NCI-H69 (cell line): ENCODE measurements at places on chromosomes 1 and 21.

DNA sequence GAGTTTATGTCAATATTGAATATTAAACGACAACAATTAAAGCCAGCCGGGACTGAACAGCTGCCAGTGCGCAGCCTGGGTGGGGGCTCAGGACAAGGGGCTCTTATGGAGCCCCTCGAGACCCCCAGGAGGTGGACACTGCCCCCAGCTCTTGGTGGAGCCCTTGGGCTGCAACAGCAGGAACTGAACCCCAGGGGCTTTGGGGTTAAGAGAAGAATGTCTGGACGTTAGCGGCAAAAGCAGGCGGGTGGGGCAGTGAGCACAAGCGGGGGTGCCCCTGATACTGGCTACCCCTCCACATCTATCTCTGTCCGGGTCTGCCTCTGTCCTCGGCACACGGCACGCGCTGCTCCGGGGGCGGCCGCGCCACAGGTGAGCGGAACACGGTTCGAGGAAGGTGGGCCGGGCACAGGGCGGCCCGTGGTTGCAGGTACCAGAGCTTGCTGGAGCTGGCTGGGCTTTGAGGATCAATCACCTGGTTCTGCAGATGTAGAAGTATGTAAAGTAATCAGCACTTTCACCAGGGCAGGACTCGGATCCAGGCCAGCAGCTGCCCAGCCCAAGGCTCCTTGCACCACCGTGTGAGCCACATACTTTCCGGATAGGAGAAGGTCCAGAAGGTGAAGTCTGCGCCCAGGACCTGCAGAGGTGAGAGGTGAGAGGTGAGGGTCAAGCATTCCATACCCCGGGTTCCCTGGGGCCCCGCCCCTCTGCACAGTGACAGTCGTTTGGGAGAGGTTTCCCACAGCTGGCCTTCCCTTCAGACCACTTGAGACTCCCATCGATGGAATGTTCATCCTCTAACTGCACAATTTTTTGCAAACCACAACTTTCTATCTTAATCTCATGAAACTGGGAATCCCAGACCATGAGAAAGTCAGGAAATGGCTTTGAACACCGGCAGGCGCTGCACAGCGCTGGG is 12.4 kb upstream of the POFUT2 start:
- no peak for DNase-seq

DNA sequence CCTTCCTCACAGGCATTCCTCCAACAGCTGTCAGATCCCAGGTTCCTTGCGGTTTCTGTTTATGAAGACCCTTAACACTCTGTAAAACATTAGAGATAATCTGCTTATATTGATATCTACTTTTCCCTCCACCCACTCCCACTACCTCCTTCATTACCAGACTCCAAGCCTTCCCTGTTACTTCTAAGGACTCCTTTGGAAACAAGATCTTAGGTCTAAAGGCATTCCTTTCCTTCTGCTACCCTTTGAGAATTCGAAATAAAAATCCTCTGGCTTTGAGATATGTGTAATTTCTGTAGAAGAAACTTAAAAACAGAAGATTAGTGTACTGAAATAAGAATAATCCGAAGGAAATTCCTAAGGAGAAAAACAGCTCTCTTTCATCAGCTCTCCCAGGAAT is 23.7 kb upstream of the LYPLAL1 start:
- no peak for DNase-seq

- DNase-seq, result no peak
Measured at GRCh38 chr1:214506972-214507431, 44.4 kb downstream of the PTPN14 start.

- DNase-seq, result no peak
Measured at GRCh38 chr1:22739648-22740385, 29.2 kb downstream of the EPHB2 start.

DNA sequence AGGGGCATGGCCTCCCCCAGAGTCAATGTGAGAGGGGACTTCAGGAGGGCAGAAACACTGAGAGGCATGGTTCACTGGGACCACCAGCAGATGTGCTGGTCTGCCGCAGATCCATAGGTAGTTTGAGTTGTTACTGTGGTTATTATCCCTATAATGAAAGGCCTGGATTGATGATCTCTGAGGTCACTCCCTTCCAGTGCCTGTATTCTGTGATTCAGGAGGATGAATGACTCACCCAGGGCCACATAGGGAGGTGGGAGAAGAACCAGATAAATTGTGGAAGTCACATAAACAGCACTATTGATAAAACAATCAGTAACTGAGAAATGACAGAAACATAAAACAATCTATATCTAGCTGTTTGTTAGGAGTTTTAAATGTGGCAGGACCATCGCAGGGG is 22.7 kb upstream of the ACTL8 start:
- DNase-seq, result no peak

- DNase-seq, result no peak
Measured at GRCh38 chr1:30257742-30258380, 465.5 kb downstream of the MATN1 start.

GRCh38 chr21:14479241-14479786 is 66.8 kb downstream of the SAMSN1 start:
- no peak for DNase-seq

- peak; percentile 11 for DNase-seq
Measured at GRCh38 chr1:229563701-229564100, 5.2 kb upstream of the ABCB10 start.

GRCh38 chr1:208208132-208208487 is 36.1 kb downstream of the PLXNA2 start:
- no peak for DNase-seq

GRCh38 chr1:156964441-156964840 is 44.0 kb downstream of the LRRC71 start:
- no peak for DNase-seq

DNA sequence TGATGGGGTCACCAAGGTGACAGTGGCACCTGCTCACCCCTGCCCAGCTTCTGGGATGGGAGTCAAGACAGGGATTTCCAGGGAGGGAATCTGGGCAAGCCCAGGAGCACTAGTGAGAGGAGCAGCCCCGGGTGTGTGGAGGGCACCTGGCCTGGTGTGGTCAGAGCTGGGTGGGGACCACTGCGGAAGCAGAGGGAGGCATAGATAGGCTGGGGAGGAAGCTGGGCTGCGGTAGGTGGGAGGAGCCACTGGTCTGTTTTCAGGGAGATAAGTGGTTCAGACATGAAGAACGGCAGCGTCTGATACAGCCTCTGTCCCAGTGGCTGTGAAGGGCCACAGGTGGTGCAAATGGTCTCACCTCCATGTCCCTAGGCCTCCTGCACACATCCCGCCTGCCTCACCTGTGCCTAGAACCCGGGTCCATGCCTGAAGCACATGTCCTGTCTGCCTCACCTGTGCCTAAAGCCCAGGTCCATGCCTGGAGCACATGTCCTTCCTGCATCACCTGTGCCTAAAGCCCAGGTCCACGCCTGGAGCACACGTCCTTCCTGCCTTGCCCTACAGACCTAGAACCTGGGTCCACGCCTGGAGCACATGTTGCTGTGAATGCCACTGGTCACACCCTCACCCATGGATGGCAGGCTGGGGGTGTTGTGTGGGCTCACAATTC is 325.9 kb upstream of the AJAP1 start:
- no peak for DNase-seq

DNA sequence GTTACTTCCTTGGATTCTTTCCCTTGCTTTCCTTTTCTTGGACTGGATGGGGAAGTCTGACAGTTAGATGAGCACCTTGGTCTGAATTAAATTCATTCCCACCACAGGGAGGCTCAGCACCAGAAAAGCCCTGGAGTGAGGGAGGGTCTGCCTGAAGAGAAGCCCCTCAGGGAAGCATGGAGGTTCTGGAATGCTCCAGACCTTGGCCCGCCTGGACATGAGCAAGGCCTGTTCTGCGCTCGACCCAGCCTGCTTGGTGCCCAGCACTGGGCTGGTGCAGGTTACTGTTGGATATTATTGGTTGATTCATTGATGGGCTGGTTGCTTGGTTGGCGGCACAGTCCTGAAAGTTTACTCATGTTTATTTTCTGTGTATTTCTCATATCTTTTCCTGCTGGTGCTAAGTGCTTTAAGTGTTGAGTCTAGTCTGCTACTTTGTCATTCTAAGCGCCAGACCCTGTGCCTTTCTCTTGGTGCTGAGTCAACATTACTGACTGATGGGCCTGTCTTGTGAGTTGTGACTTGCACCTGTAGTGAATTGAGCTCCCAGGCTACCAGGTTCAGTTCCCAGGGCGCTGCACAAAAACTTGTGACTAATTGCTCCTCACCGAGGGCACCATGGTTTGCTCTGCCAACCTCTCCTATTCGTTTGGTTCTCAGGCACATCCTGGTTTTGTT is 538.5 kb downstream of the KIF26B start:
- no peak for DNase-seq

DNA sequence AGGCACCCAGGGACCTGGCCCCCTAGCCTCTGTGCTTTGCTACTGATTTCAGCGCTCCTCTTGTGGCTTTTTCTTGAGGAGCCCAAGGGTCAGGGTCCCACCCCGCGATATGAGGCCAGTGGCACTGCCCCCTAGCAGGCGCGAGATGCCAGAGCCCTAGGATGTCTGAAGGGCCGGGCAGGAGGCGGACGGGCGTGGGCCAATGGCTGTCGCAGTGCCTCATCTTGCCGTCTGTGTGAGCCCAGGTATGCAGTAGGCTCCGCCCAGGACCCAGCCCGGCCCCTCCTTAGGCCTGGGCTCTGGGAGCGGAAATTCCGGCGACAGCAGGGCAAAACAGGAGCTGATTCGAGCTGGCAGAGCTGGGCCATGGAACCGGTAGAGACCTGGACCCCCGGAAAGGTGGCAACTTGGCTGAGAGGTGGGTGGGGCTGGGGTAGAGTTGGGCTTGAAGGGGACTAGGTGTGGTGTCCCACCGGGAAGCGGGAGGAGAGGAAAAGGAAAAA is at the start of gene CNKSR1:
Gene CNKSR1, plus strand, starts transcription at position 310 of the 503 bp plus-strand sequence. Its CDS starts 57 bp downstream, at position 367.
- peak; percentile 8 for DNase-seq

GRCh38 chr1:202966006-202966898 is 805 bp downstream of the CYB5R1 start:
- peak; percentile 35 for DNase-seq

GRCh38 chr1:154765970-154766369 is 104.1 kb downstream of the KCNN3 start:
- peak; percentile 71 for DNase-seq

- peak; percentile 83 for DNase-seq
Measured at GRCh38 chr21:38869946-38870345, 64.2 kb downstream of the ETS2 start.

- DNase-seq, result no peak
Measured at GRCh38 chr1:76746206-76746605, 121.1 kb upstream of the ST6GALNAC5 start.

DNA sequence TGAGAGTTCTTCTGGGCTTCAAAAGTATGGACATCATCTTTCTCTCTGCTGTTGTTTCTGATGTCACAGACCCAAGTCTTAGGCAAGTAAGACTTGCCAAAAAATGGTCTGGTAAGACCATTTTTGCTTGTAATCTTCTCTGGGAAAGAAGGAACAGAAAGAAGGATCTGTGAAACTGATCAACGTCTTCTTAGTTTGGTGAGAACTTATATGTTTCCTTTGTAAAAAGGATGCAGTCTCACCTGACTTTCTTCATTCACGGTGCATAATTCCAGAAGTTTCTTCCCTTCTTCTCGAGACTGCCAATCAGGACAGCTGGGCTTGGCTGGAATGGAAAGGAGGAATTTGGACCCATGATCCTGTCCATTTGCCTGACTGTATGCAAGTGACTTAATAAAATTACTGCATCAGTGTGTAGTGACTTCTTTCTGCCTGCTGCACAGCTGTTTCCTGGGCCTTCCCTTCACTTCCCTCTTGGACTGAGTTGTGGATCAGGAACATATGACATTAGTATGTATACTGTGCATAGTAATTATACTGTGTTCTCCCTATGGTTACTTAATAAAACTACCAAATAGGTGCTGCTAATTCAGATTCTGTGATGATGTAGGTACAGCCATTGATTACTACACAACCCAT is 7.6 kb upstream of the DENND1B start:
- no peak for DNase-seq

GRCh38 chr1:233357595-233358397 is 30.3 kb downstream of the MAP3K21 start:
- DNase-seq, result no peak

- peak; percentile 45 for DNase-seq
Measured at GRCh38 chr21:38807986-38808385, 2.3 kb downstream of the ETS2 start.

DNA sequence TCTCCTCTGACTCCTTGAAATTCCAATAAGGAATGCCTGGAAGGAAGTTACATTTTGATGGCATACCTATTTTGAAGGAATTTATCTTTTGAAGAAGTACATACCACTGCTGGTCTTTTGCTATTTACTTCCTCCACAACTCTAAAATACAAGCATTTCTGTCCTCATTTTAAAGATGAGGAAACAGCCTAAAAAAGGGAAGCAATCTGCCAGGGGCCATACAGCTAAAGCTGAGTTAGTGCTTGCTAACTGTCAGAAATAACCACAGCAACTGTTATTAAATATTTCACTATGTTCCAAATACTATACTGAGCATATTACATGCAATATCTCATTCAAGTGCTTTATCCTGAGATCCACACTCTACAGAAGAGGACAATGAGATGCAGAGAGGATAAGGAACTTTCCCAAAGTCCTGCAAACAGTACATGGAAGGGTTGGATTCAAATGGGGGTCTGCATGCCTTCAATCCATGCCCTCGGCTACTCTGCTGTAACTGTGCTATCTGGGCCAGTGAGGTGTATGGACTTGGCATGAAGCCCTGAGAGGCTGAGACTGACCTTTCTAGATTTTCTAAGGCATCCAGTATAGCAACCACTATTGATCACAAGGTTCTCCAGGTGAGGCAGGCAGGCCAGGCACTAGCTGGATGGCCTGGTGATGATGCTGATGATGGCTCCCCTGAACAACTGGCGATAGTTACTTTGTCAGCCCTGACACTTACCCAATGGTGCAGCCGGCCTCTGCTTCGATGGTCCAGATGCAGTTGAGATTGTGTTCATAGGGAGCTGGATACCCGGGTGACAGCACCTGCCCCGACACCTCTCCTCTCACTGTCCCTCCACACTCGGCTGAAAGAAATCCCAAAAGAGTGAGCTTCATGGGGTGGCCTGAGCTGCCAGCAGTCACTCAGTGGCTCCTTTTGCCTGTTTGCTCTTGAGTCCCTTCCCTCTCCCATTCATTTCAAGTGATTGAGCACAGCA is 171.4 kb upstream of the HMGB4 start:
- no peak for DNase-seq

GRCh38 chr1:23727362-23727811 is 15.9 kb upstream of the ELOA start:
- DNase-seq, result peak; percentile 67

DNA sequence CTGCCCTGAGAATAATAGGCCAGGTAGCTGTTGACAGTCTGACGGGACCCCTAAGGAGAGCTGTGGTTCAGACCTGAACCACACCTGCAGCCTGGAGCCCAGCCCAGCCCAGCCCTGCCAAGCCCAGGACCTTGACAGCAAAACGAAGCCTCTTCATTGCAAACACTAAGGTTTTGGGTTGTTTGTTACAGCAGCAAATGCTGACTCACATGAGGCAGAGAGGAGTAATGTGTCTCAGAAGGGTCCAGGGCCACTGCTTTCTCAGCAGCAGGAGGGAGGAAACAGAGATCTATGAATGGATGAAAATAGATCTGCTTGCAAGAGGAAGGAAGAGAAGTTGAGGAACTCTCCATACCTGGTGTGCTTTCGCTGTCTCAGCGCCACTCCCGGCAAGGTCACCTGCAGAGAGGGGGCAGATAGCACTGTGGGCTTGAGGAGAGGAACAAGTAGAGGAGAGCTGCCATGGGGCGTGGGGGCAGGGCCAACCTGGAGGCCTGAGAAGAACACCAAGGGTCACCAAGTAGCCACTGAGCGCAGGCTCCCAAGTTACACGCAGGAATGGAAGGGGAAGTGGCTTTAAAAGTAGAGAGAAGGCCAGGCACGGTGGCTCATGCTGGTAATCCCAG is 127.2 kb downstream of the ZNF281 start:
- DNase-seq, result no peak
